Effector CD4-positive, alpha-beta T cell (primary cell): ENCODE measurements at places on chromosomes 7 and 10.
A peak's percentile ranks its signal among the peaks of the same experiment; 100 is the strongest.

DNA sequence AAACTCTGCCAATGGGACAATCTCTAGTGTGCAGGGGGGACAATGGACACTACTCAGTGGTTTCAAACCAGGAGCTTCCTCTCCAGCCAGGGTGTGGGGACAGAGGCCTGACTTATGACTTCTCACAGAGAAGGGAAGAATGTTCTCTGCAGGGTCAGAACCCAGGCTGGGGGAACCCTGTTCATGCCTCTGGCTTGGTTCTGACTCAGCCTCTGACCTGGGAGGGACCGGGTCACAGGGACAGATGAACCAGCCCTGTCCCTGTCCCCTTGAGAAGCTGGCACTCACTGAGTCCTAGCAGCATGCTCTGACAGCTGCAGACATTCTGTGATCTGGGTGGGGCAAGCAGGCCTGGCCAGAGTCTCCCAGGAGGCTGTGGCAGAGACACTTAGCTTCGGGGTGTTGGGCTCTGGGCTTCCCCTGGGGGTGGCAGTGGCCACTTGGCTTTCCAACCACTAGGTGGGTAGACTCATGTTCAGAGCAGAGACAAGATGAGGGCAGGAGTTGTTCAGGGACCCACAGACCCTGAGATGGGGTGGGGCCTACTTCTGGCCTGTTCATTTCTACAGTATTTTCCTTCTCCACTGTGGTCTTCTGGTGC is 13.6 kb downstream of the TSPAN15 start:
- no peak for DNase-seq

DNA sequence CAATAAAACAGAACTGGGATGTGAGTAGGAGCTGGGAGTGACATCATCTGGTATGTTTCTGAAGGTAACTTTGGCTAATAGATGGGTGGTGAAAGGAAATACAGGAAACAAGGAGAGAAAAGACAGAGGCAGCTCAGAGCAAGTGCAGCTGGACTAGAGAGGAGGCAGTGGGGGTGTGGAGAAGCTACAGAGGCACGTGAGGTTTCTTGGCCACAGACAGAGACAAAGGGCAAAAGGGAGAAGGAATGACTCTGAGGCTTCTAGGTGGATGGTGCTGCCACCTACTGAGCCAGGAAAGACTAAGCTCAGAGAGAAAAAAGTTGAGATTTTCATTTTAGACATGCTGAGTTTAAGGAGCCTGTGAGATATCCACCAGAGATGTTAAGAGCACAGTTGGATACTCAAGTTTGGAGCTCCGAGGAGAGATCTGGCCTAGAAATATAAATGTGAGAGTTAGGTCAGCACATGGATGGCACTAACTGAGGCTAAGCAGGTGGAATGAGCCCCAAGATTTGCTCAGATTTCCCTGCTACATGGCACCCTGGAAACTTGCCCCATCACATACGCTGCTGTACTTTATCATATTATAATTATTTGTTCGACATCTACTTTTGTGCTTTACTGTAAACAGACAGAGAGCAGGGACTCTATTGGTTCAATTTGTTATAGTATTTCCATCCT is 293.0 kb upstream of the IMMP2L start:
- DNase-seq, result no peak

DNA sequence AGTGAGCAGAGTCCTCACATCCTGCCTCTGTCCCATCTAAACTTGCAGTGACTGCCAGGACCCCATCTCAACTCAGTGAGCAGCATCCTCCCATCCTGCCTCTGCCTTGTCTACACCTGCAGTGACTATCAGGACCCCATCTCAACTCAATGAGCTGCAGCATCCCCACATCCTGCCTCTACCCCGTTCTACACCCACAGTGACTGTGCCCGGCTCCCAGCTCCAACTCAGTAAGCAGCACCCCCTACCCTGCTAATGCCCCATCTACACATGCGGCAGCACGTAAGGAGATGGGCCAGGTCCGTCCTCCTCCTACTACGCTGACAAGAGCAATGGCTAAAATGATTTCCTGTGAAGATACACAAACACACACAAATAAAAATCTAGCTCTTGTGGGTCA is 65.5 kb downstream of the TNS3 start:
- DNase-seq, result no peak

DNA sequence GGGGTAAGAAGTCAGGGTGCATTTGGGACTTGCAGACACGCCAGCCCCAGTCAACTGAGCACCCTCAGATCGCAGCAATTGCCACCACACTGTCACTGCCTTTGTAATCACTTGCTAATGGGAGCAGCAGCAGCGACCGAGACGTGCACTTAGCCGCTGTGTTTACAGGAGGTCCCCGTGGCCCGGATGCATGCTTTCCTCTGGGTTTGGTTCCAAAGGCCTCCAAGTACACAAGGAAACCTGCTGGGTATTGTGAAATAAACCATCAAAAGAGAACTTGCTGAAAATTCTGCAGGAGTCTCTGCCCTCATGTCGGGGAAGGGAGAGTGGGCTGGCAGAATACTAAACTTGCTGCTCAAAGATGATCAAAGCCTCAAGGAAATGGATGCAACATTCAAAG is 341.7 kb downstream of the DNAJB6 start:
- no peak for DNase-seq

- no peak for DNase-seq
These were observed at the start of gene KCND2 for GRCh38 chr7:120272701-120273475. Gene KCND2, plus strand, starts transcription at chr7:120273175.

DNA sequence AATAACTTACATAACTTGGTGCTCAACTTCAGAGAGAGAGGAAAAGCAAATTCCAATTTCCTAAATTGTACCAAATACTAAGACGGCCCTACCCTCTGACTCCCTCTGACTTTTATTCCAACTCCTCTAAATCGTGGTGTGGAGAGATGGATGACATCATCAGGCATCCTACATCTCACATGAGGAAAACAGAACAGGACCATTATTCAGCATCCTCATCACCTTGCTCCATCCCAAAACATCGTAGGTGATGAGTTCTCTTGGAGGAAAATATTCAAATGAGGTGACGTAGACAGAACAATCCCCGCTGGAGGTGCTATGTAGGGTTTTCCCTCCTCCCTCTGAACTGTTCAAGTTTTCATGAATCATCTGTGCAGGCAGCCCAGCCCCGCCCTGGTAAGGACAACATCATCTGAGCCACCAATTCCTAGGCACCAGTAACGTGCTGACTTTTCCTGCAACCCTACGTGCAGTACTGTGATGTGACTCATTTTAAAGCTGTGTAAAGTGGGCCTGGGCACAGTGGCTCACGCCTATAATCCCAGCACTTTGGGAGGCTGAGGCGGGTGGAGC is 167.2 kb downstream of the CALN1 start:
- no peak for DNase-seq

- DNase-seq, result no peak
These were observed 72.6 kb upstream of the FHIP2A start for GRCh38 chr10:114749014-114749413.

DNA sequence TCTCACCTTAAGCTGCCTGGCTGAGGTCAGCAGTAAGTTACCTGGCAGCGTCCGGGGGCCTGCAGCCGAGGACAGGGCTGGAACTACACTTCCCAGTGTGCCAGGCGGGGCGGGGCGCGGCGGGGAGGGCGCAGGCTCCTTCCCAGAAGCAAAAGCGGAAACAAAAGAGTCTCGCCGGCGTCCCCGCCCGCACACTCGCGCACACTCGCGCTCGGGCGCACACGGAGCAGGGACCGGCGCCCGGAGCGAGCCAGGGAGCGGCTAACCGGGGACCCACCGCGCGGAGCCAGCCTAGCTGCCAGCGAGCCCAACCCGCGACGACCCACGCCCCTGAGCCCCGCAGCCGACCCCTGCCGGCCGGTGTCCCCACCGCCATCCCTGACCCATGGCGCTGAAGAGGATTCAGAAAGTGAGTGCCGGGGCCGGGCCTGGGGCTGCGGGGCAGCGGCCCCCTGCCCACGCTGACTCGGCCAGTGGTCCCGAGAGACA is at the start of gene UBE2D1:
UBE2D1 (plus strand) TSS at position 190 of the 489 bp plus-strand sequence; CDS start at position 386, 196 bp downstream.
- DNase-seq, result peak; percentile 63

DNA sequence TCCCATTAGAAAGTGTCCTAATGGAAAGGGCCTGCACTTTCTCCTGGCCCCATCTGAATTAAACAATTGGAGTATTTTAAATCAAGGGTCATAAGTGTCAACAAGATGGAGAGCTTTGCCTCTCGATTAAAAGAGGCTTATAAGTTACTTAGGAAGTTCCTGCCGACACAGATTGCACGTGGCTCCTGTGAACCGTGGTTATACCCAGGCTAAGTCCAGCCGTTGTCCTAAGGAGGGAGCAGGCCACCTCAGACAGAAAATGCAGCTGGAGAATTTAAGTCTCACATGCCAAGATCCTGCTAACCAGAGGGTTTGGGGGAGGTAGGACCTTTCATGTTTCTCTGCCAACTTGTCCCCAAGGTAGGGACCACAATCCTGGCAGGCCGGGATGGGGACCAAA is 626.5 kb upstream of the GALNT17 start:
- no peak for DNase-seq

- DNase-seq, result no peak
These were observed 4.5 kb downstream of the PRAP1 start for GRCh38 chr10:133351408-133352318.

DNA sequence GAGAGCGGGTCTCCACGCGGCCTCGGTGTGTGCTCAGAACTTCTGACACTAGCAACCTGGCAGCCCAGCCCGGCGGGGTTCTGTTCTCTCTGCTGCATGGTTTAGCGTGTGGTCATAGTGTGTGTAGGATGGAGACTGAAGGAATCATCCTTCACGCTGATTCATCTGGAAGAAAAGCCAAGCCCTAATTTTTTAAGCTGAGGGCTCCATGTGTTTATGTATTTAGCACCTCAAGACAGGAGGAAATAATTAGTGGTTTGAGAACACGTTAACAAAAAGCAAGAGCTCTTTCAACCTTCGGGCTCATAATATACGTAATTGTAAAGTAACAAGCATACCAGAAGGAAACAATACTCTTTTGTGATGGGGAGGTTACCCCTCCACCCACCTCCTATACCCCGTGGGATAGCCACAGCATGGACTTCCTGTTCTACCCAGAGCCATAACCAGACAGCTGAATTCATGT is 504.6 kb upstream of the MKI67 start:
- no peak for DNase-seq

GRCh38 chr10:120477743-120478141 is 20.7 kb downstream of the PLPP4 start:
- no peak for DNase-seq

- no peak for DNase-seq
These were observed 37.3 kb upstream of the PRSS1 start for GRCh38 chr7:142711746-142712616.

DNA sequence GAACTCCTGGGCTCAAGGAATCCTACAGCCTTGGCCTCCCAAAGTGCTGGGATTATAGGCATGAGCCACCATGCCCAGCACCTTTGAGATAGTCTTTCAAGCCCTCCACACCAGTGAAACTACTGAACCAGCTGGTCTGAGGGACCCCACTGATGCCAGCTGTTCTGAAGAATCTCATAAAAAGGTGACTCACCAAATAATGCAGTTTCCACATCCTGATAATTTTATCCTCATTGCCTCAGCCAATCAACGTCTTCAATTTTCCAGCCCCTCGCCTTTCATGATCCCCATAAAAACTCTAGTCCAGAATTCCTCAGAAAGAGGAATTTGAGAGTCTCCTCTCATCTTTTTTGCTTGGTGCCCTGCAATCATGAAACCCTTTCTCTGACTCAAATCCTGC is 1691.6 kb upstream of the LRRTM3 start:
- DNase-seq, result no peak

DNA sequence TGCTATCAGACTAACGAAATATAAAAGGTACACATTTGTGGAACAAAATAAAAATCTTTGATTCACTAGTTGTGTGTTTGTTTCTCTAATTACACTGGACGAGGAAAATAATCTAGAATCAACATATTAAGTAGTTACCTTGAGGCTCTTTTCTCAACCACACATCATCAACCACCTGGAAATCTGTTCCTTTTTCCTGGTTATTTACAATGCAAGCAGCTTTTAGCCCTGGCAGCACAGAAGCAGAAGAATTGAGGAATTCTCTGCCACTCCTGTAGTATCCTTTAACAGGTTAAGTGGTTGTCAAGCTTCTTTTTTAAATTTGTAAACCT is 23.7 kb downstream of the NUP42 start:
- DNase-seq, result no peak

DNA sequence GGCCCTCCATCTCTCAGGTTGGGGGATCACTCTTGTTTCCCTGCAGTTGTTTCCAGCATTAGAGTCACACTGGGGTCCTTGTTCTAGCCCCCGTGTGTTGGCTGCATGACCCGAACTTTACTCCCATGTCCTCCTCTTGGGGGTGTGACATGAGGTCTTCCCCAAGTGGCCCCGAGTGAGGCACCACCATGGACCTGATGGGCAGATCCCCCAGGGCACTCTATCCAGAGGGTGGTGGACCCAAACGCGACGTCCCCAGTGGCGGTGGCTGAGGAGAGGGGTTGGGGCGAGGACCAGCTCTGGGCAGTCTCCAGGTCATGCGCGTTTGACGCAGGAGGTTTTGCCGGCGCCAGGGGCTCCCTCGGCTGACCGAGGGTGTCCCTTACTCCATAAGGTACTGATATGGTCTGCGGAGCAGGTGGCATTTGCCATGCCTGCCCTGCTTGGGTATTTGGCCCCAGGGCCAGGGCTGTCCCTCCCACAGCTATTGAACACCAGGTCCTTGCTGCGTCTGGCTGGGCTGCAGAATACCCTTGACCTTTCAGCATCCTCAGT is 131.9 kb downstream of the LHPP start:
- DNase-seq, result no peak

- DNase-seq, result no peak
These were observed 52.8 kb upstream of the FIGNL1 start for GRCh38 chr7:50502947-50503346.
